ENCODE measurements at places on chromosomes 7 and 10.

GRCh38 chr7:157139111-157139809 lies 534 bp downstream of the UBE3C start:
- peak; percentile 86 for DNase-seq

- no peak for DNase-seq
Observed at GRCh38 chr10:128588402-128588801, 462.2 kb upstream of the MKI67 start.

GRCh38 chr7:111388016-111388415 lies 174.3 kb downstream of the IMMP2L start:
- DNase-seq = no peak

- no peak for DNase-seq
Observed at GRCh38 chr7:28069807-28070206, 110.8 kb downstream of the JAZF1 start.

DNA sequence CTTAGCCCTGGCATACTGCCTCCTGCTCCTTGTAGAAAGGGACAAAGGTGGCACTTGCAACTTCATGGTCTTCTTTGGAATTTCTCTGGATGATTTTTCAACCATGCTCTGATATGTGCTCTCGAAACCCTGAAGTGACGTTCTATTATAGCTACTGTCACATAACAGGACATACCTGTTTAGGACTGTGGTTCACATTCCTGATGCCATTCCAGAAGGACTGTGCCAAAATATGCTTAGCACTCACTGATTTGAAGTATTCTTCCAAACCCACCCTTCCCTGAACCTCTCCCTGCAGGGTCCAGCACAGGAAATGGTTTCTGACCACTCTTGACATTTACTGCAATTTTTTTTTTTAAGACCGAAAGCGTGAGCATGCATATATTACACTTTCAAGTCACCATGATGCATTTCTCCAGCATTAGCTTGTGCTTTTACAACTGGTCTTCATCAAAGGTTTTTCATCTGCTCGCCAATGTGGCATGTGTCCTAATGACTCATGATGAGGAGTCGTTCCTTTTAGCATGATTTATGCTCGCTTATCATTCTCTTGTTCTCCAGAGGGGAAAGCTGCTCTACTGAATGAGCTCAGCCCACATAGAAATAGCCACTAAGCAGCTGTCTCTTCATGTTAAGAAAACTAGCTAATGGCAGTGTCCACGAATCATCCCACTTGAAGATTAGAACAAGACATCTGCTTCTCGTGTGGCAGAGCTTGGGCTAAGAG lies 135.2 kb downstream of the ADAM12 start:
- DNase-seq = no peak

- DNase-seq = no peak
Observed at GRCh38 chr10:66353422-66353821, 572.4 kb upstream of the LRRTM3 start.

DNA sequence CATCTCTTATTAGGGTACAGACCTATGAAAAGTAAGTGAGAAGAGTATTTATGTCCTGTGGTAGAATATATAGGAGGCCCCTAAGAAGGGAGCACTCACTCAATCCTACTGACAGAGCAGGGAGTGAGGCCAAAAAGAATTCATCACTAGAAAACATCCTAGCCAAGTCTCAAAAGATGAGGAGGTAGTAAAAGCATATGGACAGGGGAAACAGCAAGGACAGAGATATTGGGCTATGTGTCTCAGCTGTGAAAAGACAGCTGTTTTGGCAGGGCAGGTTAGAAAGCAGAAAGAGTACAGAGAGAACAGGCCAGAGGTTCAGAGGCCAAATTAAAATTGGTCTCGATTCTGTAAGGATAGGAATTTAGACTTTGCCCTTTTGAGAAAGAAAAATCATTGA lies 548.3 kb upstream of the ANKRD30A start:
- DNase-seq = no peak

- DNase-seq = no peak
Observed at GRCh38 chr10:727162-727790, 37.8 kb upstream of the DIP2C start.

DNA sequence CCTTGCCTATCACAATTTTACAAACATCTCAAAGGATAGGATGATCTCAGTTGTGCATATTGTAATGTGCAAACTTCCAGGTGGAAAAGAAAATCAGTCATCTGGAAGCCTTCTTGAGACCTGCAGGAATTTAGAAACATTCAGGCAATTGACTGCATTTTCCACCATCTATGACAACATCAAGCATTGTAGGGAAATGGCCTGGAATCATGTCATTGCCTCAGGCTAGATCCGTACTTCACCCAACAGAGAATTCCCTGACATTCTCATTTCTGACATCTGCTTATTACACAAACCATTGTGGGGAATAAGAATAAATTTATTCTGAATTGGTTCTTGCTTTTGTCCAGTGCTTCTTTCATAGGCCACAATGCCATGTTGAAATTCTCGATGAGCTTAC lies 124.9 kb upstream of the NPVF start:
- DNase-seq = no peak

- no peak for DNase-seq
Observed at GRCh38 chr10:108673741-108674140, 1249.6 kb downstream of the XPNPEP1 start.

DNA sequence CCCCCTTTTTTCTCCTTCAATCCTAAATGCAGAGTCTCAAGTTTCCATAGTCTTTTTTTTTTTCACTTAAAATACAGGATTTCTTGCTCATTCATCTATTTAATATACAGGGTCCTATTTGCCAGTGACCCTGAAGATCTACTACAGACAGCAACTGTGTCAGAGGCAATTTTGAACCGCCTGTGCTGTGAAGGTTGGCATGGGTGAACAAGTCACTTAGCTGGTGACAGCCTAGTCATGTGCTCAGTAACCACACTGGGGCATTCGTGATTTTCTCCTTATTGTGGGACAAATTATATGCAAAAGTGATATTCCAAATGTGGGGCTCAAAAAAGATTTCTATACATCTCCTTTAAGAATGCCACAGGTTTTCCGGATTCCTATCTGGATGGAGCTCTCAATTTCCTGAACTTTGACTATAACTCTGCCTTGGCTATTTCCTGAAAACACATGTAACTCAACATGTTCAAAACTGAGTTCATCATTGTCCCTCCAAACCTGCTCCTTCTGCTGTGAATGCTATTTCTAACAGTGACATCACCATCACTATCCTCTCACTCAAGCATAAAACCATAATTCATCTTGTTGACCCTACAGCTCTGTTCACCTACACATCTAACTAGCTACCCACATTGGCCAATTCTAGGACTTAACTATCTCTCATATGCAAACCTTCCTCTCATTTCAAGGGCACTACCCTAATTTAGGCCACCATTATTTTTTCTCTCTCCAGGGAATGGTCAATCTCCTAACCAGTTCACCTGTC lies 36.7 kb downstream of the CDK6 start:
- DNase-seq = no peak

DNA sequence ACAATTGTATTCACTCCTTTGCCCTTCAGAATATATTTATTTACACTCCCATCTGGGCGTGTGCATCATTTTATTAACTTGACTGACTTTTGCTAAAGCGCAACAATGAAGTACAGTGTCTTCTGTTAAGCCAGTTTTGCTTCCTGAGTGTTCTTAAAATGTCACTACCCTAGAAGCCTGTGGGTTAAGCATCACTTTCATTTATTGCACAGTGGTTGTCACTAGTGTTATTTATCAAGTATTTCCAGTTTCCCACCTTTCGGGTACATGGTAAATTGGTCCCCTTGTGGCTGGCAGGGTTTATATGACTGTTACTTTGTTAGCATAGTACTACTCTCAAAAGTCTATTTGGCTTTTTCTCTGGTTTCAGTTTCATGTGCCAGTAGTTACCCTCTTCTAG lies 3.3 kb downstream of the HILPDA start:
- DNase-seq = no peak
